NCI-H187 (cell line): ENCODE measurements at places on chromosomes 5 and 9.
A peak's percentile ranks its signal among the peaks of the same experiment; 100 is the strongest.

DNA sequence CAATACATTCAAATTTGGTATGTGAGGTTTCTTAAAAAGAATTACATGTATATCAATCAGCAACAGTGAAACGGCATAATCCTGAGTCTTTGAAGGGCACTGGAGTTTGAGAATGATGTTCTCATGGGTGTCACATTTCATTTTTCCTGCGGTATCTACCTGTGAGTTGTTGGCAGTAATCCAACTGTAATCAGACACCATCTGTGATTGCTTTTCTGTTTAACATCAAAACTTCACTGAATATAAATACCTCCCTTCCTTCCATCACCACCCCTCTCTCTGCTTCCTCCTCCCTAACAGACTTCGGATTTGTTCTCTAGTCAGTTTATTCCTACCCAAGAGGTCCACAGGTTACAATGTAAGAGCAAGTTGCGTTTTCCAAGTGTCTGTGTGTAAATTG lies 275.2 kb upstream of the PCSK5 start:
- DNase-seq: peak; percentile 20

- no peak for DNase-seq
Measured at GRCh38 chr9:114124138-114124537, 25.0 kb upstream of the KIF12 start.

DNA sequence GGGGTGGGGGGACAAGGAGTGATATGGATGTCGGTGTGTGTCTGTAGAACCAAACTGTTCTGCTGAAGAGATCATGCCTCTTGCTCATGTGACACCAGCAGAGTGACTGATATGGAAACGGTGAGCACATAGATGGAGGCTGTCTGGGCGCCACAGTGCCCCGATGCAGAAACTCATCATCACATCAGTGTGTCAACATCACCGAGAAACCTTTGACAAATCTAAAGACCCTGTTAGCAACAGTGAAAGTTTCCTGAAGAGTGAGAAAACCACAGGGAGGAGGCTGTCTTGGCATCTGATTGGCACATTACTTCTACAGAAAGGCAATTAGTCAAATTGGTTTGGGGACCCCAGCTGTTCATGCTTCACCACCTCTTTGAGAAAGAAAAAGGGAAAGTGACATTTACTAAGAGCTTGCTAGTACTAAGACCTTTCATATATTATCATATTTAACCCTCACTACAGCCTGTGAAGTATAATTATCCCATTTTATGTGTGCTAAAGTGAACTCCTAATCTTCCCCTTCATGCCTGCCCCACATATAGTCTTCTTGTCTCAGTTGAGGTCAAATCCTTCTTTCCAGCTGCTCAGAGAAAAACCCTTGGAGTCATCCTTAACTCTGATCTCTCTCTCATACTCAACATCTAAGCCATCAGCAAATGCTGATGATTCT lies 25.6 kb downstream of the CSF2 start:
- DNase-seq: no peak

GRCh38 chr5:39224196-39224761 lies 4.9 kb upstream of the FYB1 start:
- no peak for DNase-seq

DNA sequence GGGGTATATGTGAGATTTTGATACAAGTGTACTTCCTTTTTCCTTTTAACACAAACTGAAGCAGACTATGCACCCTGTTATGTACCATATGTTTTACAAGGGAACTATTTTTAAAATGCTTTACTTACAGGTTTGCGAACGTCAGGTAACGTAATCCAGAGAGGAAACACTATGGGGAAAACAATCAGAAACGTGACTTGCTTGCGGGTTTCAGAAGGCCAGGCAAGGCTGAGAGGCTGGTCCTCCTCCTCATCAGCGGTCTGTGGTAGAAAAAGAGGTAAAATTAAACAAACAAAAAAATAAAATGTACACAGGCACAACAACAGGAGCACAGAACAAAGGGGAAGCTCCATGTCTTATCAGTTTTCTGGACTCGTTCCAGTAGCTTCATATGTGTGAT lies 141.2 kb downstream of the ACER2 start:
- no peak for DNase-seq

- DNase-seq: no peak
Measured at GRCh38 chr9:93237540-93237939, 53.6 kb downstream of the WNK2 start.

GRCh38 chr5:27594141-27594540 lies 555.8 kb upstream of the CDH9 start:
- no peak for DNase-seq

DNA sequence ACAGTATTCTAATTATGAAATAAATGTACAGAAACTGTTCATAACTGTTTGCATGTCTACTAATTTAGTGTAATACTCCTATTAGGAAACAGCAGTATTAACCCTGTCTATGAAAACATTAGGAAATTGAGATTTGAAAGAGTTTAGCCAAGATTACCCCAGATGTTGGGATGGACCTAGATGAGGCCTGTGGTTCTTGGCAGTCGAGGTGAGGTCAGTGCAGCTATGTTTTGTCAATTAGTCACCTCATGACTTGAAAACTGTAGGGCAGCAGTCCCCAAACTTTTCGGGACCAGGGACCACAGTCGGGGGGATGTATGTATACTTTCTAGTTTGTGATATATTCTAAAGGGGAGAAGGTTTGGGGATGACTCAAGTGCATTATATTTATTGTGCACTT lies 4.7 kb downstream of the LNPEP start:
- DNase-seq: no peak

DNA sequence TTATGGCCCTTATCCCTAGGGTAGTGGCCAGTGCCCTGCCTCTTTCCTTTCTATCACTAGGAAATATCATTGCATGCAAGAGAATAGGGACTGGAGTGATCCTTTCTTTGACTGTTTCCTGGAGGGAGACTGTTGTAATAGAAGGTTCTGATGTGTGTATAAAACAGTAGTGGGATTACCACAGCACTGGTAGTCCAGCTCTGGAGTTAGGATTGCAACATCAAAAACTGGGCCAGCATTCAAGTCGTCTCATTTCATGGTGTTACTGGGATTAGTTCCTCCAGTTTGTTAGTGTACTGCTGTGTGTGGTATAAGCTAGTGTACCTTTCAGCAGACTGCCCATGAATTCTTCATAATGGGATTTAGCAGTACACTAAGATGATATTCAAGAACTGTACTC lies 45.8 kb downstream of the KIAA1958 start:
- no peak for DNase-seq

- no peak for DNase-seq
Measured at GRCh38 chr9:32677931-32678330, 42.5 kb upstream of the TAF1L start.

- no peak for DNase-seq
Measured at GRCh38 chr5:77337686-77338085, 127.2 kb downstream of the PDE8B start.

GRCh38 chr5:87252283-87252605 lies 15.4 kb upstream of the RASA1 start:
- no peak for DNase-seq

DNA sequence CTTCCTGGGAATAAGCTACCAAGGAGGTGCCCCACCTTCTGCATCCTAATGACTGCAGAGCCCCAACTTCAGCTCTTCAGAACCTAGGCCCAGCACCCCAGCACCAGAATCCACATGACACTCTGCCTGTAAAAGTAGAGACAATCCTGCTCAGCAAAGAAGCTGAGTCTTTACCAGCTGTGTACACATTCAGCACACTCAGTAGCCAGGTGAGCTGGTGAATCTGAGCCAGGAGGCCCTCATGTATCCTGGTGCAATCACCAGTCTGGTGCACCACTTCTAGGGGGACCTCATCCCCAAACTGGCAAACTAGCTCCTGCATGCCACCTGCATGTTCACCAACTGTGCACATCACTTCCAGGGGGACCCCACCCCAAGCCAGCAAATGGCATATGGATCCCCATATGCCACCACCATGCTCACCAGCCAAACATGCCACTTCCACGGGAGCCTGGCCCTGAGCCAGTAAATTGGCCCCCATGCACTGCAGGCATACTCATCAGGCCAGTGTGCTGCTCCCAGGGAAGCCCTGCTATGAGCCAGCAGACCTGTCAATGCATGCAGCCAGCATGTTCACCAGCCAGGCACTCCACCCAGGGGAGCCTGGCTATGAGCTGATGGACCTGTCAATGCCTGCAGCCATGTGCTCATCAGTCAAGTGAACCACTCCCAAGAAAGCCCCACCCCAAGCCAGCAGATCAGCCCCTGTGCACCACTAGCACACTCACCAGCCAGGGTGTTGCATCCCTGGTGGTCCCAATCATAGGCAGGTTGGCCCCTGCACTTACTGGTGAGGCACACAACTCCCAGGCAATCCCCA lies 15.6 kb upstream of the BTNL9 start:
- DNase-seq: no peak

DNA sequence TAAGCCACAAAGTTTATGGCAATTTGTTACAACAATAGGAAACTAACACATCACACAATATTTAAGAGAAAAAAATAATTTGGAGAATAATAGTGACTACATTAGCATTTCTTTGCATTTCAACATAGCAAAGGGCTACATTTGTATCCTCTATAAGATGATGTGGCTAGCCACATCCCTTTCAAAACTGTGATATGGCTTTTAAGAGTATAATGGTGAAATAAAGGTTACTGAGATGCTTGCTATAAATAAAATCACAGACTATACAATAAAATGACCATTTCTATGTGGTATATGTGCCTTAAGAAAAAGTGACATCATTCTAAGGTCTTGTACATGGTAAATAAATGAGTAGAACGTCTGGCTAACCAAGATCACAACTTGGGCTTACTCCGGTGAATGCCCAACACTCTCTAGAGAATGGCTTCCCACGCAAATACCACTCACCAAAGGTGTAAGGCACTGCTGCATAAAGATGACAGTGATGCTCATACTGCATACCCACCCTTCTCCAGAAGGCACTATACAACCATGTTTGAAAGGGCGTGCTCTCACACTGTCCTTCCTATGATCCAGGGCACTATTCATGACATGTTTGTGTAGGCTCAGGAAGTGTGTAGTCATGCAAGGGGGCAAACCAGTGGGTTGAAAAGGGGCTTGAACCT lies 286.5 kb downstream of the MLLT3 start:
- no peak for DNase-seq

DNA sequence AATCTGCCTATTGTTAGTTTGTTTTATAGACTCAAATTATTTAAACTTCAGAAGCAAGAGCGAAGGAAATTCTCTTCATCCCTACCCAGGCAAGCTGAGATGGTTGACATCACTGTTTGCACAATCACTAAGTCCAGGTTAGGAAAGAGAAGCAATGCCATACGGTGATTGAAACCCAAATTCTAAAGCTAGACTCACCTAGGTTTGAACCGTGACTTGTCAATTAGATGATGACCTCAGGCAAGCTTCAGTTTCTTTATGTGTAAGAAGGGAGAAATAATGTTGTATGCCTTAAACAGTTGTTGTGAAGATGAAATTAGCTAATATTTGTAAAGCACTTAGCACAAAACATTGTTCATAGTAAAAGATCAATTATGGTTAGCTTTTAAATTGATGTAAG lies 96.5 kb upstream of the ANKRD55 start:
- no peak for DNase-seq

DNA sequence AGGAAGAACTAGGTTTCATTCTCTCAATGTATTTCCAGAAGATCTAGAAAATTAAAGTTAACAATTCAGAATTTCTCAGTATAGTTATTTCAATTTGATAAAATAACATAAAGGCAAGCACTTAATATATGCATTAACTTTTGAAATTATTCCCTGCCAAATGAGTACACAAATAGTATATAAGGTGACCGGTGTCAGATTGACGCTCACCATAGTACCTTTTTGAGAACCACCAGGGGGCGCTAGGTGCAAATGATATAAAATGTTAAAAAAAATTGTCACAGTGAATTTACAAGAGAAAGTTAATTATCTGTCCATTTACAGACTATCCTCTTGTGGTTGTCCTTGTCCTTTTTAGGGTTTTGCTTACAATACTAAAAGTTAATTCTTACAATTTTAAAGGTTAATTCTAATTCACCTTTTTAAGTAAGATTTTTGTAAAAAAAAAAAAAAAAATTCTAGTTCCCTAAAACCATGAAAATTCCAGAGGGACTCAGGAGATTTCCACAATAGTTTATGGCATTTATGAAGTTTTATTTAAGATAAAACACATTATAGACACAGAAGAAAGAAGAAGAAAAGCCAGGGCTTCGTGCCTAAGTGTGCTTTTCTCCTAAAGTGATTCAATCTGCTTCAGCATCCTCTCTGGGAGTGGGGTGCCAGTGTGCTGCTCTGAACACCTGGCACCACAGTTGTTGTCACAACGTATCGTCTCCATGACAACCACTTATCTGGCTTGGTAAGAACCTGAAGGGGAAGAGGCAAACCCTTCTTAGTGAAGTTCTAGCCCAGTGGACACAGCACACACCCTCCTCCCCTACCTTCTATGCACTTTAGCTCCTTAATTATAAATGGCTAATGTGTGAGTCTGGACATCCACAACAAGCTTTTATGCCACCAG lies 1.7 kb downstream of the ADAMTS16 start:
- DNase-seq: peak; percentile 61

- DNase-seq: no peak
Measured at GRCh38 chr5:142152384-142152732, 43.8 kb downstream of the NDFIP1 start.

DNA sequence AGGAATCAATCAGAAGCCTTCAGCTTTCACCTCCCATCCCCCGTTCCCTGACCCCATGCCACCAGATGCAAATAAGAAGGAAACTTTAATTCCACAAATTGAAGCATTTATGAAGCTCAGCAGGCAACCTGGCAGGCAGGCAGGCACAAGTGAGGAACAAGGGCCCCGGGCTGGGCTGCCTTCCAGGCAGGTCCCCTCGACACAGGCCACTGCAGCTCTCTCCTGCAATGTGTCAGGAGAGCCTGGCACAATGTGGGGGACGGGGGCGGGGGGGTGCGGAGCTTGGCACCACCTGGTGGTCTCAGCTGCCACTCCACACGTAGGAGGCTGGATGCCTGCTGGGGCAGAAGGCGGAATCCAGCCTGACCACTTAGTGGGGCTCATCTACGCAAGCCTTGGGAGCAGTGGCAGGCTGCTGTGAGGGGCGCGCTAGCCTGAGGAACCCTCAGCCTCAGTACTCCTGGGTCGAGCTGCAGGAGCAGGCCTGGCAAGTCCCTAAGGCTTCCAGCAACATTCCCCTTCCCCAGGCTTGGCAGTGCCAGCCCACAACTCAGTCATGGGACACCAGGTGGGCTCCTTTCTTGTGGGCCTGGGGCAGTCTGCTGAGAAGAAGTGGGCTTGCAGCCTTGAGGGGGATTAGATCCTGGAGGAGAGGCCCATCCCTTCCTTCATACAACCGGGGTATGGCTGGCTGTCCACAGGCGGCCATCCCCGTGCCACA lies 50.2 kb upstream of the KCNMB1 start:
- DNase-seq: no peak

GRCh38 chr9:3662671-3663070 lies 136.9 kb upstream of the RFX3 start:
- no peak for DNase-seq

- no peak for DNase-seq
Measured at GRCh38 chr5:113029614-113030013, 53.0 kb downstream of the DCP2 start.

- DNase-seq: no peak
Measured at GRCh38 chr5:177389241-177390169, 5.3 kb downstream of the SLC34A1 start.
